Type B pancreatic cell (in vitro differentiated cells): ENCODE measurements at places on chromosomes 1 and 21. TPM values are rescaled to one million over a fixed set of nuclear protein-coding genes. Genes with fewer than 3 reads are reported as not detected.

DNA sequence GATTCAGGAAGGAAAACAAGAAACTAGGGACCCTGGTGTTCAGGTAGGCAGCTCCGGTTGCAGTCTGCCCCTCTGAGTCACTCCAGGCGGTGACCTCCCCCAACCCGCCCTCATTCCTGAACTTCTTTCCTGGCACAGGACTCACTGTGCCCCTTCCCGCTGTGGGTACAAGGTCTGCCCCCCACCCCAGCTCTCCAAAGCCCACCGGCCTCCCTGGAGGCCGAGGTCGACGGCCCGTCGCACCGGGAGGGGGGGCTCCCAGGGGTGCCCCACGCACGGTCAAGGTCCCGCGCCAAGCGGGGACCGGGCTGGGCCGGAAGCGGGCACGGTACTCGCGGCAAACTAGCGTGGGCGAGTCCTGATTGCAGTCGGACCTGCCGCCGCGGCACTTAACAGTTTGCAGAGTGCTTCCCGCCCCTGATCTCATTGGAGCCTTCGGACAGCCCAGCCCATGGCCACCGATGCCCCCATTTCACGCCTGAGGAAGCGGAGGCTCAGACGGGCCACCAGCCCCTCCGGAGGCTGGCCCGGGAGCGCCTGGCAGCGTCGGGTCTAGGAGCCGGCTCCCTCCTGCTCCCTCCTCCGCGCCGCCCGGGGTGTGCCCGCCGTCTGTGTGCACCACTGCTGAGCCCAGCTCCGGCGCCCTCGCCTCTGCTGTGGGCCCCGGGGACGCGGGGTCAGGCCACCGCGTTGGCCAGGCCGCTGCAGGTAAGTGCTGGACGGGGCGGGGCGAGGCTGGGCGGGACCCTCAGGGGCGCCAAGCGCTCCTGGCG is at the start of gene GJB3:
Gene GJB3, plus strand, starts transcription at position 144 of the 773 bp plus-strand sequence. CDS start 3,549 bp downstream, outside the sequence.
- peak within 1 kb of the TSS; percentile 91 for H3K27ac ChIP-seq
- H3K27me3 ChIP-seq: peaks cover 67% of the 10 kb centered on the region
- H3K4me1 ChIP-seq: no peaks in the 10 kb centered on the region
- H3K36me3 ChIP-seq: no peaks in the 10 kb centered on the region
- DNase-seq: no peak

DNA sequence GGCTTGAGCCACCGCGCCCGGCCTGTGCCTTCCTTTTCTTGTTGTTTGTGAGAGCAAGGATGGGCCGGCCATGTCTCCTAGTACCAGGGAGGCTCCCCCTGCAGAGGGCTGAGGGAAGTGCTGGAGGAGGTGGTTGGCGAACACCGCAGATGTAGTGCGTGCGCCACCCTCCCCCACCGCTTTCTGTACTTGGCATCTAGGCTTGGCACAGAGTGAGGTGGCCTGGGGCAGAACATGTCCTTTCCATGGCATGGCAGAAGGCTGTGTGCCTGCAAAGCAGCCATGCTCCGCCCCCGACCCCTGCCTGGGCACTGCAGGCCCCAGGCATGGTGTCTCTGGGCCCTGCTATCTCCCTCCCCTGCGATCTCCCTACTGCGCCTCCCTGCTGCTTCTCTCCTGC is 30.7 kb downstream of the ALPL start:
- H3K4me3 ChIP-seq: no peak overlapping the region
- no peak overlapping the region for H3K27ac ChIP-seq
- peaks cover 12% of the 10 kb centered on the region for H3K27me3 ChIP-seq
- no peak for DNase-seq
- no peaks in the 10 kb centered on the region for H3K36me3 ChIP-seq

BNIPL gene
- total RNA-seq: 27.7 and 70.3 TPM in 2 replicates

RGSL1 gene
- not detected in 2 replicates for total RNA-seq

GRCh38 chr1:112614460-112615065 is 4.4 kb downstream of the ST7L start:
- peaks cover 8% of the 10 kb centered on the region for H3K36me3 ChIP-seq
- no peak for DNase-seq
- H3K4me1 ChIP-seq: peaks cover 8% of the 10 kb centered on the region
- H3K27me3 ChIP-seq: no peaks in the 10 kb centered on the region
- H3K4me3 ChIP-seq: no peak overlapping the region

ETV3L gene
- total RNA-seq: not detected in 2 replicates

PLA2G2A gene
- 26.1 and 53.2 TPM in 2 replicates for total RNA-seq

MCOLN3 gene
- 3.4 and 7.2 TPM in 2 replicates for total RNA-seq

DNA sequence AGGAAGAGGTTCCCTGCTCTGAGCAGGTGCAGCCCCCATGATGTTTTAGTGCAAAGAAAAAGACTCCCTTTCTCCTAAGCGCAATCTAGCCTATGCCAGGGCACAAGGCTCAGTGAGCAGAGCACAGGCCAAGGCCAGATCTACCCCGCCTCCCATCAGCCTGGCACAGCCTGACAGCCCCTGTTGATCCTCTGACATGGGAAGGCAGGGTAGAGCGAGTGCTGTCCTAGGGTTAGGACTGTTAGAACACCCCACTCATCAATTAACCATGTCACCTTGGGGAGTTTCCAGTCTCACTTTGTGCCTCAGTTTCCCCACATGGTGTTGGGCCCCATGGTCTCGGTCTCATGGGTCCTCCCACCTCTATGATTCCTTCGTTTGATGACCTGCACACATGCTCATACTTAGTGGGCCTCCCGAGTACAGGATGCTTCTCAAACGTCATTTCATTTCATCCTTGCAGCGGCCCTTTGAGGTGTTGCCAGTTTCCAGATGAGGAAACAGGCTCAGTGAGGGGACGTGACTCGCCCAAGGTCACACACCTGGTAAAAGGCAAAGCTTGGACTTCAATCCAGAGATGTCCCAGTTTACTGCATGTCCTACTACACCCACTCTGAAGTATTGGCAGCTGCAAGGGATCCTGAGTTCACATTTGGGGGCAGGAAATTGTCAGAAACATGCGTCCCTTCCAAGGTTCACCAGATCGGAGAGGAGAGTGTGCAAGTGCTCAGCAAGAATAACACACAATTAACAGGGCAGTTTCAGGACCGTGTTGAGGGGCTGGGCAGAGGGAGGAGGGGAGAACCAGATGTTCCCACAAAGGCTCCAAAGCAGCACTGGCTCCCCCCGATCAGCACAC is 213.3 kb downstream of the TRABD2B start:
- H3K27me3 ChIP-seq: peaks cover 11% of the 10 kb centered on the region
- H3K4me3 ChIP-seq: no peak overlapping the region
- DNase-seq: no peak
- peaks cover 24% of the 10 kb centered on the region for H3K4me1 ChIP-seq
- no peak overlapping the region for H3K27ac ChIP-seq
- H3K36me3 ChIP-seq: no peaks in the 10 kb centered on the region

GRCh38 chr1:147171399-147172167 is 687 bp downstream of the PRKAB2 start:
- peaks cover 20% of the 10 kb centered on the region for H3K4me1 ChIP-seq
- no peak for DNase-seq
- peak overlapping the region; percentile 85 for H3K27ac ChIP-seq

- peaks cover 5% of the 10 kb centered on the region for H3K4me1 ChIP-seq
Observed at GRCh38 chr1:7572654-7573152, 198.4 kb upstream of the VAMP3 start.

DNA sequence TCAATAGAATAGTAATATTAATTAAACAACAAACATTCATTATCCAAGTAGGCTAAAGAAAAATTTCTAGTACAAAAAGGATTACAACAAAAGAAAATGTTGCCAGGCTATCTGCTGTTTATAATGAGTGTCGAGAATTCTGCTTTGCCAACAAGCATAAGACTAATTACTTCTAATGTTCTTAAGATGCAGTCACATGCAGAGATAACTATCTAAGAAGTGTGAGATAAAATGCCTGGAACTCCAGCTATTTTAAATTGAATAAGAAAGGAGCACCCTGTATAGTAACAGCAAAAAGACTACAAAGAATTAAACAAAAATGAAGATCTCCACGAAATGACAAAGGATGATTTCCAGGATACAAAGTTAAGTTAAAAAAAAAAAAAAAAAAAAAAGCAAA is 59.9 kb downstream of the APP start:
- H3K27ac ChIP-seq: no peak overlapping the region
- H3K4me1 ChIP-seq: peaks cover 26% of the 10 kb centered on the region
- no peak for DNase-seq
- H3K4me3 ChIP-seq: no peak overlapping the region

USH2A gene
- total RNA-seq: 0.22 and 0.33 TPM in 2 replicates

TEDDM1 gene
- not detected in 2 replicates for total RNA-seq

GRCh38 chr1:3911981-3912808 is 12.1 kb upstream of the C1orf174 start:
- H3K27ac ChIP-seq: no peak overlapping the region
- no peak for DNase-seq
- no peaks in the 10 kb centered on the region for H3K36me3 ChIP-seq
- no peaks in the 10 kb centered on the region for H3K4me1 ChIP-seq
- no peak overlapping the region for H3K4me3 ChIP-seq

DNA sequence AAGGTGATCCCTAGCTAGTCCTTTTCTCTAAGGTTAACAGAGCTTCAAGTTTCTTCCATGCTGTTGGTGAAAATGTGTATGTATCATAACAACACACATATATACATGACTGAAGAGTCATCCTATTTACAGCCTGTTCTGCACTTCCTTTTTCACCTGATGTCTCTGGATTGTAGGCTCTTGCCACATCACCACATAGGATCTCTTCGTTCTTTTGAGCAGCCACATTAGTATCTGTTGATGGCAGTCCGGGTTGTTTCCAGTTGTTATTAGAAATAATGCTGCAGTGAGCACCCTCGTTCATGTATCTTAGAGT is 19.7 kb downstream of the MRPL37 start:
- peaks cover 20% of the 10 kb centered on the region for H3K36me3 ChIP-seq
- DNase-seq: no peak
- H3K27ac ChIP-seq: peak overlapping the region; percentile 24
- H3K4me3 ChIP-seq: no peak overlapping the region

NR0B2 gene
- total RNA-seq: 6.8 and 7.2 TPM in 2 replicates

GRCh38 chr1:209483691-209484090 is 99.8 kb upstream of the CAMK1G start:
- H3K36me3 ChIP-seq: no peaks in the 10 kb centered on the region
- DNase-seq: no peak

AMPD1 gene
- total RNA-seq: not detected in 2 replicates

DNA sequence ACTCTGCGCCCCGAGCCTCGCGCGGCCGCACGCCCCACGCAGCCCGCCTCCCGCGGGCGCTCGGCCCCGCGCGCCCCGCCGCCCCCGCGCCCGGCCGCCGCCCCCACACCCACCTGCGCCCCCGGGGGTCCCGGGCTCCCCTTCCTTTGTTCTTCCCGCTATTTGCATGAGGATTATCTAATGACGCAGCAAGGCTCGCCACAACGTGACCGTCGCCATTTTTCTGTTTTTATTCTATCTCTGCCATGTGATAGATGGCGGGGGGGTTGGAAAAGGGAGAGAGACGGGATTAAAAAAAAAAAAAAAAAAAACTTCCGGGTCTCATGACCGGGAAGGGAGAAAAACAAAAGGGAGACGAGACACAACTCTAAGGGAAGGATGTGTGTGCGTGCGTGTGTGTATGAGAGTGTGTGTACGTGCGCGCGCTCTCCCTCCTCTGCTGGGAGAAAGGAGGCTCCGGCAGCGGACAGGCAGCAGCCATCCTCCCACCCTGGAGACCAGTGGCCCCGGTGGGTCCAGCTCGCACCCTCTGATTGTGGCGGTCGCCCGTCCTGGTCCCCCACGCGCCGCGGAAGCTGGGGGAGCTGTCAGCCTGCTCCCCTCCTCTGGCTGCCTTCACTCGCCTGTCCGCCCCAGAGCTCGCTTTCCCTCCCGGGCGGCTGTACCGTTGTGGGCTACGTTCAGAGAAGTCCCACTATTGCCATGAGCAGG is 80.4 kb upstream of the AK4 start:
- peaks cover 31% of the 10 kb centered on the region for H3K4me1 ChIP-seq
- peaks cover 4% of the 10 kb centered on the region for H3K36me3 ChIP-seq
- H3K27ac ChIP-seq: peak overlapping the region; percentile 92
- peaks cover 12% of the 10 kb centered on the region for H3K27me3 ChIP-seq

RSPO1 gene
- total RNA-seq: 0.26 and 1.4 TPM in 2 replicates

DNA sequence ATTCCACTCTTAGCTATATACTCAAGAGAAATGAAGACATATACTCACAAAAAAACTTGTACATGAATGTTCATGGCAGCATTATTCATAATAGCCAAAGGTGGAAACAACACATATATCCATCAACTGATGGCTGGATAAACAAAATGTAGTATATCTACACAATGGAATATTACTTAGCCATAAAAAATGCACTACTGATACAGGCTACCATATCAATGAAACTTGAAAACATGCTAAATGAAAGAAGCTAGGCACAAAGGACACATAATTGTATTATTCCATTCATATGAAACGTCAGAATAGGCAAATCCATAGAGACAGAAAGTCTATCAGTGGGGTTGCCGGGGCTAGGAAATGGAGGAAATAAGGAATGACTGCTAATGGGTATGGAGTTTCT is 67.3 kb downstream of the NUP210L start:
- H3K4me1 ChIP-seq: no peaks in the 10 kb centered on the region
- no peaks in the 10 kb centered on the region for H3K36me3 ChIP-seq
- no peak overlapping the region for H3K4me3 ChIP-seq
- no peak for DNase-seq

OPTC gene
- not detected in 2 replicates for total RNA-seq

DNA sequence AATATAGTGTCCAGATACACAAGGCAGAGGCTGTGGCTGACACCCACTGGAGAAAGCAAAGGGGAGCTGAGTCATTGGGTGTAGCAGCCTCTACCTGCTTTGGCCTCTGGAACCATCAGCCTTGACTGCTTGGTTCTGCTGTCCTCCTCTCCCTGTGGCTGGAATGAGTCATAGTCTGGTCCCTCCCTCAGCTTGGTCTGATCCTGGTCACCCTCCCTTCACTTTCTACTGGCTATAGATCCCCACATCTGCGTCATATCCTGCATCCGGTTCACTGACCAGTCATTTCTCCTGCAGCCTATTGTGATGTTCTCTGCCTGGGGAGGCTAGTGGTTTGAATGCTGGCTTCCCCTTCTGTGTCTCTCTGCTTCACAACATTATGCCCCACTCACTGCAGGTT is 372.8 kb upstream of the DAB1 start:
- no peak for DNase-seq
- no peaks in the 10 kb centered on the region for H3K27me3 ChIP-seq
- H3K4me1 ChIP-seq: no peaks in the 10 kb centered on the region
- H3K27ac ChIP-seq: no peak overlapping the region
- H3K4me3 ChIP-seq: no peak overlapping the region

- DNase-seq: no peak
- peaks cover 14% of the 10 kb centered on the region for H3K27me3 ChIP-seq
- H3K4me1 ChIP-seq: peaks cover 4% of the 10 kb centered on the region
- H3K4me3 ChIP-seq: no peak overlapping the region
- no peak overlapping the region for H3K27ac ChIP-seq
- H3K36me3 ChIP-seq: no peaks in the 10 kb centered on the region
Observed at GRCh38 chr1:184906761-184907160, 67.5 kb downstream of the NIBAN1 start.

GRCh38 chr1:7497107-7497637 is 273.9 kb upstream of the VAMP3 start:
- DNase-seq: no peak
- H3K36me3 ChIP-seq: peaks cover 7% of the 10 kb centered on the region
- no peak overlapping the region for H3K27ac ChIP-seq
- peaks cover 22% of the 10 kb centered on the region for H3K4me1 ChIP-seq

ZNF683 gene
- not detected in 2 replicates for total RNA-seq
